Activated CD4-positive, CD25-positive, alpha-beta regulatory T cell treated with anti-CD3 and anti-CD28 coated beads, Interleukin-2, amount 50 U/mL, for 72 hours (primary cell): ENCODE measurements at places on chromosomes 16 and 17.

DNA sequence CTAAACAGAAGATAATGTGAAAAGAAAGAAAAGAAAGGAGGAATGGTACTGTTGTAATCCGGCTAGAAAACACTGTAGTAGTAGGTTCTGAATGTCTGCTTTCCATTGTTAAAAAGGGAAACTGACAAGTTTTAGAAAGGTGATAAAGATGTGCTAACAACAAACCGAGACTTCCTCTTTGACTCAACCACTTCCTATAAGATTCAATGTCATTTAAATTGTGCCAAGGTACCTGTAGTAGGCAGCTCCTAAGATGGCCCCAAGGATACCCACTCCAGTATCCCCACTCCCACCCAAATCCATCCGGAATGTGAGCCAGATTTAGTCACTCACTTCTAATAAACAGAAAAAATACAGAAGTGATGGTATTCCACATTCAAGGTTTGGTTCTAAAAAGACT, 31.2 kb downstream of the XYLT1 start:
- DNase-seq: no peak

DNA sequence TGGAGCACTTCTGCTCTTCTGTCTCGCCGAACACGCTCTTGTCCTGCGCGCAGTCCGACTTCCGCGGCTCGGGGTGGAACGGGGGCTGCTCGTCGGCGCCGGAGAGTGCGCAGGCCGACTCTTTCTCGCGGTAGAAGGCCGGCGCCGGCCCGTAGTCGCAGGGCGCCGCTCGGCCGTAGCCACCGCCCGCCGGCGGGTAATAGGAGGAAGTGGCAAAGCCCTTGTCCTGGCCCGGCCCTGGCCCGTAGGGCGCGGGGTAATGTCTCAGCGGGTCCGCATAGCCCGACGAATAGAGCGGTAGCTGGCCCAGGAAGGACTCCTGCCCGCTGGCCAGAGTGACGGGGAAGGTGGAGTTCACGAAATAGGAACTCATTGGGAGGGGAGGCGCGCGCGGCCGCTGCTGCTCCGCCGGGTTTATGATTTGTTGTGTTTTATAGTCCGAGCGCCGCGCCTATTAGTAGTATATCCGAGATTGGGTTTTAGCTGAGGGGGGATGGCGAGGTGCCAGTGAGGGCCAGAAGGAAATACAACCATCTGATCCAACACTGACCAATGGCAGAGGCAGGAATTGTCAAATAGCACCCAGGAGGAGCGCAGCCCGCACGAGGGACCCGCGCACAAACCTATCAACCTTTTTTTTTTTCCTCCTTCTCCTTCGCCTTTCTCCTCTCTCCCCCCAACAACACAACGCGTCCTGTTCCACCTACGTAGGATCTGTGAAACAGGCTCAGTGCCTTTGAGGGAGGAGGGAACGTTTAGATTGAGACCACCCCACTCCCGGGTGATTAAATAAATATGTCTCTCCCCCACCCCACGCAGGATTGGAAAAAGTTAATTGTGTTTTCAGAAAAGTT, 4.4 kb upstream of the HOXB5 start:
- DNase-seq: no peak

DNA sequence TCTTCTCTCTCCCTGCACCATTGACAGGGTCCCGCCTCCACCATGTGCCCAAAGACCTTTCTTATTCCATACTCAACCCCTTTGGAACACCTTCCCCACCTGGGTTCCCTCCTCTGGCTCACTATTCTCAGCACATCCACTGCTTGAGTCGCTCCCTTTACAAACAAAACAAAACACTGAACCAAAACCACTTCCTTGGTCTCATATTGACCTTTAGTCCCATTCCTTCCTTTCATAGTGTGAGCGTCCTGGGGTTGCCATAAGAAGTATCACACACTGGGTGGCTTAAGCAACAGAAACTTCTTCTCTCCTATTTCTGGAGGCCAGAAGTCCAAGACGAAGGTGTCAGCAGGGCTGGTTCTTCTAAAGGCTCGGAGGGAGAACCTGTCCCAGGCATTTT, 6.1 kb upstream of the TNRC6C start:
- DNase-seq: no peak

GRCh38 chr17:59391021-59391420, 59.6 kb downstream of the YPEL2 start:
- no peak for DNase-seq

DNA sequence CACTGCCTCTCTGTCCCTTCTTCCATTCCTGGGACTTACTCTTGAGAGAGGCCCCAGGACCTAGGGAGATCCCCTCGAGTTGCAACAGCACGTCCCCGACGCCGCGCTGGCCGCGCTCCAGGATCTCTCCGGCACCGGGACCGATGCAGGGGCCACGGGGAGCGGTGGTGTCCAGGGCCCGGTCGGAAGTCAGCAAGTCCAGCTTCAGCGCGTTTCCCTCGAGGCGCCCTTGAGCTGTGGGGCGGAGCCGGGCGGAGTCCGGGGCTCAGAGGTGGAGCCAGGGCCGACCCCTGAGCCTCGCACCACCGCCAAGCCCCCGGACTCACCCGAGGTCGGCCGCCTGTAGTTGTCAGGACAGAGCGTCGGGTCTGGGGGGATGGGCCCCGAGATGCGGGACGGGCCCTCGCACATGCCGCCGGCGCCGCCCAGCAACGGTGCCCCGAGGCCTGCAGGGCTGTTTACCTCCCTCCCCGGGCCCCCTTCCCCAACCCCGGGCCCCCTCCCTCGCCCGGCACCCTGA, 458 bp downstream of the ENKD1 start:
- DNase-seq: peak; percentile 43

DNA sequence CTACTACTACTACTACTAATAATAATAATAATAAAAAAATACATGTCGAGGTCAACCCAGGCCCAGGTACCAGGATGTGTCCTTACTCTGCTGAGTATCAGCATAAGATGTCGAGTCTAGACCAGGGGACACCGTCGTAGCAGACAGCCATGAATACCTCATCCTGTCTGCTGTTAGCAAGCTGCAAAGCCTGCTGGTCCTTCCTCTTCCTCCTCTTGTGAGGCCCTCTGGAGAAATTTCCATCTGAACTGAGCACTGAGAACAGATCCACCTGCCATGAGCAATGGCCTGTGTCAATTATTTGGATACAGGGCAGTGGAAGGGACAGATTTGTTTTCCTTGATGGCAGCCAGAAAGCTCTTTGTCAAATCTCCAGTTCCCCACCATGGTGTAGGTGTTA, 168.5 kb downstream of the XYLT1 start:
- no peak for DNase-seq

DNA sequence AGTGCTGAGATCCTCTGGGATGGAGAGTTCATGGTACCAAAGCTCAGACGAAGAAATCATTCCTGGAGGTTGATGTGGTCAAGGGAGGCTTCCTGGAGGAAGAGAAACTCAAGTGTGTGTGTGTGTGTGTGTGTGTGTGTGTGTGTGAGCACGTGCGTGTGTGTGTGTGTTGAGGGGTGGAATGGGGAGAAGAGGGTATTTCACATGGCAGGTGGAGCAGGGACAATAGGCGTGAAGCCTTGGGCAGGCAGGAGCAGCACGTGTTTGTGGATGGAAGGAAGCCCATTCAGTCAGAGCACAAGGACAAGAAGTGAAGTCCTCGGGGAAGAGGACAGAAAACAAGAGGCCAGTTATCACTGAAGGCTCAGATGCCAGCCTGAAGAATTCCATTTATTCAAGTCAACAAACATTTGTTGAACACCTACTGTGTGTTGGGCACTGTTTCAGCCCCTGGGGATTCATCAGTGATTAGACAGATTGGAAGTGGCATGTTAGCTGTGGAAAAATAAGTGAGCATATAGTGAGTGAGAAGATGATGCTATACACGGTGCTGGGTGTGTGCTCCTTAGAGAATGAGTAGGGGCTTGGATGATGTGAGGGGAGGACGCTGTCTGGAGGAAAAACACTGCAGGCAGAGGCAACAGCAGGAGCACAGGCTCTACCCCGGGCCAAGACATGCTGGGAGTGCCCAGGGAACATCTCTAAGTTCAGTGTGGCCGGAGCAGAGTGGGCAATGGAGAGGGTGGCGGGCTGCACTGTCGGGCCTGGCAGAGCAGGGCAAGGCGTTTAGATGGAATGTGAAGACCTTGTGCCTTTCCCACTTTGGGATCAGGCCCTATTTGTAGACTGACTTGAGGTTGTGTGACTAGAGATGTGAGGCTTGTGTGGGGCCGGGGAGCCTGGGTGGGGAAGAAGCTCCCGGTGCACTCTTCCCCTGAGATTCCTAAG, 267.1 kb downstream of the CBLN1 start:
- DNase-seq: no peak

- no peak for DNase-seq
These were observed 1.3 kb downstream of the HIGD1B start for GRCh38 chr17:44848961-44849489.

DNA sequence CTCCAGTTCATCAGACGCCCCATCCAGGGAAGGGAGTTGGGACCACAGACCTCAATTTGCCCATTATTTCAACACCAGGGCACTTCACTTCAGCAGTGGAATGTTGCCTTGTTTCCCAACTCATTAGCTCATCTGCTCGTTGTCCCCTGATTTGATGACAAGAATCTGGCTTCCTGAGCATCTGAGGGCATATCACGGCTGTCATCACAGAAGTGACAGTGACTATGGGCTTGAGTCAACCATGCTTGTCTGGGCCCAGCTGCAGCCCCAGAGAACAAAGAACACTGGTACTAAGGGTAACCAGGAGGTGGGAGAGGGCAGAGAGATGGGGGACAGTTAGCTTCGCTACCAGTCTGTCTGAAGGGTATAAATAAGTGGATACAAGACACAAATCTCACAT, 266.0 kb upstream of the SDK2 start:
- DNase-seq: no peak

DNA sequence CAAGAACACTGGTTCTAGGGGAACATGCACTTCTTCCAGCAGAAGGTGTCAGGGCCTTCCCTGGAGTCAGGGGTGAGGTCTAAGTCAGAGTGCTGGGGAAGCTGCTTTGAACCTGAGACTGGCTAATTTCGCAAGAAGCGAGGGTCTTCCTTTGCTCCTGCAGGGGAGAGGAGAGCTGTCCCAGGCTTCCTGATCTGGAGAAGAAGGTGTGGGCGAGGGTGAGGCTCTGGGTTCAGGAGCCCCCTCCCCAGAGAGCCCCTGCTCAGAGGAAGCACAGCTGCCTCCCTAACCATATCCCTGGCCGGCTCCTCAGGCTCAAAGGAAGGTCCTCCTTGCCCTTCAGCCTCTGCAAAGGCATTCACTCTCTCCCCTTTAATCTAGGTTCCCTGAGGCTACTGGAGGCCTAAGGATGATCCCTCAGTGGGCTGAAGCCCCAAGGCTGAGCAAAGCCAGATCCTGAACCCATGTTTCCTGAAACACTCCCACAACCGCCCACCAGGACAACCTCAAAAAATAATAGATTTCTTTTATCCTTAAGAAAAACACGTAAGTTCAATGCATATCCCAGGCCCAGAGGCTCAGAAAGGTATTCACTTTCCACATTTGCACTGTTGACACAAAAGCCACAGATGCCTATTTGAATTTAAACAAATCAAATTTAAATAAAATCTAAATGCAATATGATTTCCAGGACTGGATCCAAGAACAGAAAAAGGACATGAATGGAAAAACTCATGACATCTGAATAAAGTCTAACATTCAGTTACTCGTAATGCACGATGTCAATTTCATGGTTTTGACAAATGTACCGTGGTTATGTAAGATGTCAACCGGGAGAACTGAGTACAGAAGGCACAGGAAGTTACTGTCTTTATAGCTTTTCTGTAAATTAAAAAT, 71.5 kb upstream of the RCVRN start:
- DNase-seq: no peak

- no peak for DNase-seq
These were observed 140.8 kb downstream of the PRKCA start for GRCh38 chr17:66443166-66443565.

- DNase-seq: no peak
These were observed 651 bp downstream of the SHMT1 start for GRCh38 chr17:18362698-18363100.

DNA sequence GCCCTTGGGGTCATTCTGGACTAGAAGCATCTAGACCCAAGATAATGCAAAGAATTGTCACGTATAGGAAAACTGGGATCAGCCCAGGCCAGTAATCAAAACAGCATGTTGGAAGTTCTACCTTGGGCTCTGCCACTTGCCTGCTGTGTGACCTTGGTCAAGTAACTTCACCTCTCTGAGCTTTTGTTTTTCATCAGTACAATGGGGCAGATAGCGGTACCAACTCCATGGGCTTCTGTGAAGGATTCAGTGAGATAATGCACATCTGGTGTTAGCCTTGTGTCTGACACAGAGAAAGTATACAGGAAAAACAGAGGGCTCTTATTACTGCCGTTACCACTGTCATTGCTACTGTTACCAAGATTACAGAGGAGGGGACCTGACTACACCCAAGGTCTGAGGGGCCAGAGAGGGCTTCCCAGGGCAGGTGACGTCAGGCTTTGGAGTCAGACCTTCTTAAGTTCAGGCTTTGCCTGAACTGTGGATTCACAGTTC, 24.6 kb downstream of the CMIP start:
- no peak for DNase-seq

GRCh38 chr16:6958184-6958583, 374.5 kb upstream of the RBFOX1 start:
- DNase-seq: no peak

- no peak for DNase-seq
These were observed 42.6 kb upstream of the SKAP1 start for GRCh38 chr17:48472411-48473281.

- DNase-seq: no peak
These were observed 12.4 kb downstream of the TENT4B start for GRCh38 chr16:50165473-50165872.

DNA sequence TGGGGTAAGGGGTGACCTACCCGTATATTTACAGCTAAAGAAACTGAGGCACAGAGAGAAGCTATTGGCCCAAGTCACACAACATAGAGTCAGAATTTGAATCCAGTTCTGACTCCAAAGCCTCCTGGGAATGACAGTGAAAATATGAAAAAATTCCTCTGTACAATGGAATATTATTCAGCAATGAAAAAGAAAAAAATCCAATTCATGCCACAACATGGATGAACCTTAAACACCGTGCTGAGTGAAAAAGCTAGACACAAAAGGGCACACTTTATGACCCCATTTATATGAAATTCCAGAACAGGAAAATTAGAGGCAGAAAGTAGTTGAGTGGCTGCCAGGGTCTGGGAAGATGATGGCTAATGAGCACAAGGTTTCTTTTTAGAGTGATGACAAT, 75.4 kb downstream of the LITAF start:
- DNase-seq: no peak

- no peak for DNase-seq
These were observed 119.6 kb upstream of the ZNF750 start for GRCh38 chr17:82959242-82959930.

DNA sequence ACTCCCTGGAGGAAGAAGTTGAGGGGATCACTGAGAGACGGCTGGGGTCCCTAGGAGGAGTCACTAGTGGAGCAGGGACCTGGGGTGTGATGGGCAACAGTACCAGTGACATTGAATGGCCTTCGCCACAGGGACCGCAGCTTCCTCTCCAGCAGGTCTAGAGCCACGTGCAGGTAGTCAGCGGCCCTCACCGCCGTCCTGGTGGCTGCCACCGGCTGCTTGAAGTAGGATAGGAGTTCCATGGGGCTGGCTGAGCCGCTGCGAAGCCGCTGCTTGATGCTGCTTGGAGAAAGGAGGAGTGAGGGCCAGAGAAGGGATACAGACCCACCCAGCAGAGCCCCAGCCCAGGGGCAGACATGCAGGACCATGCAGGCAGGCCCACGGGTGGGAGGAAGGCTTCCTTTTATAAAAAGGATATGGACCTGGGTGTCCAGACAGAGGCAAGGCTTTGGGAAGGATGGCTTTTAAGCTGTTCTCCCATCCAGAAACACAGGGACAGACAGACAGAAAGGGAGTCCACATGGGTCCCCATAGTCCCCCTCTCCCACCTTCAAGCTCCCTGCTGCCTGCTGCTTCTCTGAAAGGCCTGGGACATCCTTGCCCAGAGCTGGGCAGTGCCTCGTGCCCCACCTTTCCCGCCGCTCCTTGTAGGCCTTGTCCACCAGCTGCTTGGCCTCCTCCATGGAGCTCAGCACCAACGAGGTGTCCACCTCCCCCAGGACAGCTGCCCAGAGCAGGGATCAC, 827 bp downstream of the MPO start:
- DNase-seq: no peak
